Globus pallidus (tissue), 1 donor: ENCODE measurements at places on chromosomes 4 and X.

- no peak for DNase-seq
Observed at GRCh38 chr4:23861897-23862296, 27.9 kb downstream of the PPARGC1A start.

- DNase-seq, result no peak
Observed at GRCh38 chrX:19829814-19830213, 57.6 kb downstream of the SH3KBP1 start.

DNA sequence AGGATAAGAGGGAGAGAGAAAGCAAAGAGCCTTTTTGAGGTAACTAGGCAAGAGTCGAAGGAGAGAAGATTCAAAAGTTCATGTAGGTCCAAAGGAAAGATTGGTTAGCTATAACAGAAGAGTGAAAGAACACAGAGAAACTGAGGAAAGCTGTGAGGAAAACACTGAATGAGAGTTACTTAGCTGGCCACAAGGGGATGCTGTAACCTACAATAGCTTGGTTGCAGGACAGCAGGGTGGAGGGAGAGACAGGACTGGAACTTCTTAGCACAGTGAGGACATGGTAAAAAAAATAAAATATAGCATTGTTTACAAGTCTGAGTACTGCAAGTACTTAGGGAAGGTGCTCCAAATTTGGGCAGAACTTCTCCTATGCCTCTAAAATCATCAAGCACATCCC is 48.3 kb downstream of the RAI2 start:
- no peak for DNase-seq

DNA sequence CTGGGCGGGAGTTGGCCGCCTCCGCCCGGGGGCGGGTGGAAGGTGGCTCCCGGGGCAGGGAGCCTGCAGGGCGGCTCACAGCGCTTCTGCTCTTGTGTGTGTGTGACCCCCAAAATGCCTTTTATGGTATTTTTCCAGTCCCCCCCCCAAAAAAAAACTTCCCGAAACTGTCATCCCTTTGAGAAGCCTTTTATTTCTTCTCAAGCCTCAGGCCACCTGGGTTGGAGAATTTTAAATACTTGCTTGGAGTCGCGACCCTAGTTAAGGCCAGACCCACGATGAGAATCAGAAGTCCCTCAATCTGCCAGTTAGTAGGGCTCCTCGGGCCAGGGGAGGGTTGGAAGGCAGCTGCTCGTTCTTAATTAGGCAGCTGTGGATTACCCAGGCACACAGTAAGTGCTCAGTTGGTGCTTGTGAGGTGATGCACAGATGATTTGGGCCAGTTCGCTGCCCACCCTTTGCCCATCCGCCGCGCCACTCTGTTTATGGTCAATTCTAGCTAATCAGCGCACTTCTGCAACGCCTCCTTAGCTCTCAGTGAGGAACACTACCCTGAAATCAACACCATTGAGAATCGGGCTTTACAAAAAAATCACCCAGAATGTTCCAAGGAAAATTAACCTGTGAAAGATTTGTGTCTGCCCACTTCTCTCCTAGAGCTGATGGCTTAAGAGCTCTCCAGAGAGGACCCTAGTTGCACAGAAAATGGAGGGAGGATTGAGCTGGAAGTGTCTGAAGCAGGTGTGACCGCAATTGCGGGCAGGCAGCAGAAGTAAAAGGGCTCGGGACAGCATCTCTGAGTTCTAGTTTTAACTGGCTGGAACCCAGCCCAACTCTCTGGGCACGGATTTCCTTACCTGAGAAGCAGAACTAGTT is 648 bp upstream of the SCD5 start:
- no peak for DNase-seq

DNA sequence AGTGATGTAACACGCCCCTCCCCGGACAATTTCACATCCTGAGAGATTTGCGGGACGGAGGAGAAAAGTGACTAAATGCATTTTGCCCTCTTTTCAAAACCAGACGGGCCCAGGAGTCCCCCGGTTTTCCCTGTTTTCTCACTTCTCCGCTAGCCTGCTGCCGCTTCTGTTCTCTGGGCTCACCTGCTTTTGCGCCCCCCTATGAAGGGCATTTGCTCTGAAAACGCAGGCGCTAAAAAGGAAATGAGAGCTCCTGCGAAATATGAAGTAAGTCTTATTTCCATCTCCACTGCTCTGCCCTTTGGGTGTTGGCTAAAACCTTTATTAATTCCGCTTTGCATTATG is 613 bp upstream of the TMEM47 start:
- DNase-seq, result no peak

GRCh38 chr4:169293343-169294176 is 22.8 kb upstream of the SH3RF1 start:
- no peak for DNase-seq

- no peak for DNase-seq
Observed at GRCh38 chrX:66919280-66919832, 280.5 kb upstream of the EDA2R start.

DNA sequence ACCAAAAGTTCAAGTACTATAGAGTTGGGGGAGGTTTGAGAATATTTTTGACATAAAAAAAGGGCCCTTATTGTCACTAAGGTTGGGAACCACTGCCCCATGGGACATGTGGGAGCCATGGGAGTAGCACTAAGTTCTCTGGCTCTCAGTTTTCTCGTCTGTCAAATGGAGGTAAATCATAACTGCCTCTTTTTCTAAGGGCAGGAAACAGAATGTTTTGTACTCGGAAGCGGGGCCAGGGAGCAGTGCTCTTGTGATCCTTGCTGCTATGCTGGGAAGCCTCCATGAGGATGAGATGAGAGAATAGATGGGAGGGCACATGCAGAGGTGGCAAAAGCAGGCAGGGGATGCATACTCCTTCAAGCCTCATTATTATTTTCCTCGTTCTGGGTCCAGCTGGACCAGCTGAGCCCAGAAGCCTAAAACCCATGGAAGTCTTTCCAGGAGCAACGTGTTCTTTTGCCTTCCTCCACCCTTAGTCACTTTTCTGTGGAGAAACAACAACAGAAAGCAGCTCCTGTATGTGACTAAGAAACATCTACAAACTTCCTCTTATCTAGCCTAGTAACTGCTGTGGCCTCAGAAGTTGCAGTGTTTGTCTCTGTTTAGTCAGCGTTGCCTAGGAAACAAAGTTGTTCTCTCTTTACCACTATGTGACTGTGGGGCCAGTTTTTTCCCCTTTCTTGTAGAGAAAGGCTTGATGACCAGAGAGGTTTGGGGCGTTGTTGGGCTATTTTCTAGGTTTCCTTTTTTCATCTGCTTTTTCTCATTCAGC is 64.8 kb downstream of the TSC22D3 start:
- no peak for DNase-seq

DNA sequence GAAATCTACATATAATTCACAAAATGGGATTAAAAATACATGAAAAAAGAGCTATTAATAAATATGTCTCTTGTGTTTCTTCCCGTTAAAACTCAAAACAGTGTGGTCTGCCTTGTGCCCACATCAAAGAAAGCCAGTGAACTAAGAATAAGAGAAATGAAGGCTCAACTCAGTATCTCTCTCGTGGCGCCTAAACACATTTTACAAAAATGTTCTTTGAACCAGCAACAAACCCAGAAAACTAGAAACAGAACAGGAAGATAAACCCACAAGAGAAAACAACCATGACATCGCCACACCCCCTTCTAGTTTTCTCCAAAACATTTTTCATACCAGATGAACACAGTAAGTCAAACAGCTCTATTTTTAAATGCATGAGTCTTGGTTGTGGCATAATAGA is 130.1 kb downstream of the DCHS2 start:
- no peak for DNase-seq

GRCh38 chrX:11555759-11556158 is 110.0 kb downstream of the ARHGAP6 start:
- no peak for DNase-seq

DNA sequence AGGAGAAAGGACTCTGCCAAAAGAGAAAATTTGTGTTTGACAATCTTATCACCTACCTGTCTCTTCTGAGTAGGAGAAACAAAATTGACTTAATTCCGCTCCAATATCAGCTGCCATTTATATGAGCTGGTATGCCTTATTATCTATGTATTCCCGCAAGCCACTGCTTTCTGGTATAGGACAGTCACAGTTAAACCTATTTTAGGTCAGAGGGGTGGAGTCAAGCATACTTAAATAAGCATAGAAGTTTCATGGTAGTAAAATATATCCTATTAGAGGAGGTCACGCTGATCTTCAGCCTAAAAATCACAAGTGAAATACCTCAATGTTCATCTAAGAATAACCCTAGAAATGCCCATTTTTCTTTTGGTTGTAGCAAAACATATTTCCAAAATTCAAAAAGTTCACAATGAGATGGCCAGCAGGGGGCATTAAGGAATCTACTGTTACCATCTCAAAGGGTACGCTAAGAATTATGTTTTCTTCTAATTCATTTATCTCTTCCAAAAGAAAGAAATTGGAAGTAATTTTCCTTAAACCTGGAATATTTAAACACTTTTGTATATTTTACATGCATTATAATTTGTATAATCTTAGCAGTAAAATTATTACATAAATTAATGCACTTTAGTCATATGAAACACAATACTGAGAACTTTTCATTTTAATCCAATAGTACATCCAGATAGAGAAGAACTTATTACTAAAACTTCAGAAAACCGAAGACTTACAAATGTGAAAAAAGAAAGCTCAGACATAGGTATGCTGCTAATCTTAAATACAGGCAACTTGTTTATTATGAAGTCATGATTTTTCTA is 10.5 kb downstream of the PPAT start:
- DNase-seq, result peak; percentile 33

DNA sequence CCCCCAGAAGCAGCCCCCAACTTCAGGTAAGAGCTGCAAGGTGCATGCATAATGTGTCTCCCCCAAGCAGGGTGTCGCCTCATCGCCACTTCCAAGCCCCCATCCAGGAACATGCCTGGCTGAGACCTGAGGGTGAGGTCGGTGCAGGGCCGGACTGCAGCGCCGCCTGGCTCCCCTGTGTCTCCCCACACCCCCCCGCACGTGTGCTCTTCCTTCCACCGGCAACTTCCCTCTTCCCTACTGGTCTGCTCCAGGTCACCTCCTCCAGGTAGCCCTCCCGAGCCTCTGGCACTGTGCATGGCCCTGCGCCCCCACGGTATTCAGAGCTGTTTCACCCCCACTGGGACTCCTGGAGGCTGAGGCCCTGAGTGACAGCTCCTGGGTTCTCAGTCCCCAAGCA is 2.2 kb upstream of the BGN start:
- no peak for DNase-seq

DNA sequence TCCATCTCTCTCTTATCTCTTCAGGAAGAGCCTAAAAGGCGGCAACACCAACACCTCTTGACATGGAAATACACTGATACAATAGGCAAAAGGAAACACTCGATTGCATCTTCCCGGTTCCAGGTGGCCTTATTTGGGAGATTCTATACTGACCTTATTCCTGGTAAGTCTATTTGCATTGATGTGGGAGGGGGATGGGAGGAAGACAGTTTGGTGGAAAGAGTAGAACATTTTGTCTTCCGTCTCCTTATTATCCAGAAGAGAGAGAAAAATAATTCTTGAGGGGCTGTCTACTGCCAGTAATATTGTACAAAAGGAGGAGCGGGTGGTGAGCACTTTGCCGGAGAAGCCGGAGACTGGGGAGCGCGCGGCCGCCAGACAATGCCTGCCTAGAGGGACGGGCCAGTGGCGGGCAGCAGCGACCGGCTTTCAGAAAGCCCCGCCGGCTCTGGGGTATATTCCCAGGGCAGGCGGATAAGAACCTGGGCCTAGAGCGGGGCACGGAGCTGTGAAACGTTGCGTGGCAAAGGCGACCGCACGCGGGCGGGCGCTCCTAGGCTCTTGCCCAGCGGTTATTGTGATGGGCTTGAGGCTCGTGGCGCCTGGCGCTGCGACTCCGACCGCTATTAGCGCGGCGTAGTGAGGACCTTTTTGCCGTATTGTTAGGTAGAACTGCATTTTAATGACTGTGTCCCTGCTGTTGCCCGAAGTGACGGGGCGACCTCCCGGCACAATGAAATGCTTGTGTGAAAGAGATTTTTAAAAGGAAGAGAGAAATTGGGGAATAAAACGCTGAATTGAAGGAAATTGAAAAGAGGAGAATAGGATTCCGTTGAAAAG is 518 bp downstream of the PRDM8 start:
- no peak for DNase-seq

GRCh38 chrX:105973387-105973739 is 65.2 kb downstream of the SERPINA7 start:
- no peak for DNase-seq

- DNase-seq, result no peak
Observed at GRCh38 chrX:29721152-29721551, 494.2 kb upstream of the MAGEB2 start.

GRCh38 chr4:143287572-143287923 is 49.1 kb upstream of the GAB1 start:
- DNase-seq, result no peak

GRCh38 chrX:20217271-20217670 is 49.4 kb downstream of the RPS6KA3 start:
- DNase-seq, result no peak

- DNase-seq, result no peak
Observed at GRCh38 chr4:95087657-95088455, 330.1 kb downstream of the BMPR1B start.

DNA sequence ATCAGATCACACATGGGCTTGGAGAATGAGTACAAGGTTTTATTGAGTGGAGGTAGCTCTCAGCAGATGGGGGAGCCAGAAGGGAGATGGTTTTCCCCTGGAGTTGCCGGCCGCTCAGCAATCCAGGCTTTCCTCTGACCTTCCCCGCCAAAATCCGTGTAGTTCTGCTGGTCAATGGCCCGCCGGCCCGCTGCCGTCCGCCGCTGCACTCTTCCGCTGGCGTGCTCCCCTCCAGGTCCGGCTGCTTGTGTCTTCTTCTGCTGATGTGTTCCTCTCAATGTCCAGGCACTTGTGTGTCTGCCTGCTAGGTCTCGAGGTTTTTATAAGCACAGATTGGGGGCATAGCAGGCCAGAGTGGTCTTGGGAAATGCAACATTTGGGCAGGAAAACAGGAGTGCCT is 14.4 kb upstream of the MXRA5 start:
- DNase-seq, result no peak

DNA sequence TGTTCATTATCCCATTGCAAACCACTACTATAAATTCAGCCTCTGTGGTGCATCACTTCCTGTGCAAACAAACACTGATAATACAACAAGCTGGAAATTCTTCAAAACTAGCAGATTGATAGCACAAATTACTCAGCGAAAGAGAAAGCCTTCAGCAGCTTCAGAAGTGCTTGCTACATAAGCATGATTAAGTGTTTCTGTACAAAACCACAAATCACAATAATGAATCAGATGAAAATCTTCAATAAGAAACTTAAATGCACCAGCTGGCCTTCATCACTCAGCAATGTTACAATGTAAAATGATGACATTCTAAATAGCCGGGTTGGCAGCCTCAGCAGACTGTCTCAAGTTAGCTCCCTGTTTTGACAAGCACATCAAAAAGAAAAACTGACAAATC is 262.2 kb downstream of the SPOCK3 start:
- peak; percentile 58 for DNase-seq

- DNase-seq, result no peak
Observed at GRCh38 chr4:48774760-48775710, 5.0 kb downstream of the FRYL start.

- DNase-seq, result no peak
Observed at GRCh38 chrX:112631892-112632291, 47.8 kb downstream of the LHFPL1 start.

DNA sequence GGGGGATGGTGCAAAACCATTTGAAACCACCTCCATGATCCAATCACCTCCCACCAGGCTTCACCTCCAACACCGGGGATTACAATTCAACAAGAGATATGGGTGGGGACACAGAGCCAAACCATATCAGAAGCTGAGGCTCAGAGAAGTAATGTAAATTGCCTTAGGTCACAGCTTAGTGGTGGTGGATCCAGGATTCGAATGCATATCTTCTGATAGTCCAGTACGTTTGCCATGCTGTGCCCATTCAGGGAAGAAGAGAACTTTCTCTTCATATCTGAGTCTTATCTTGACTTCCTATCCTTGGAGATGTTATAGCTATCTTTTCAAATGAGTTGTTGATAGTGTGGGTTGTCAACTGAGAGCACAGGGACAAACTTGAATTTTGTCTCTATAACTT is 325.5 kb downstream of the ZIC3 start:
- DNase-seq, result no peak
